ENCODE measurements at places on chromosomes 3 and 15. TPM values are rescaled to one million over a fixed set of nuclear protein-coding genes. Genes with fewer than 3 reads are reported as not detected.

GRCh38 chr3:111917300-111917699 is 58.2 kb downstream of the PHLDB2 start:
- peak overlapping the region; percentile 15 for H3K4me3 ChIP-seq
- H3K27me3 ChIP-seq = peaks cover 35% of the 10 kb centered on the region
- H3K27ac ChIP-seq = no peak overlapping the region
- H3K4me1 ChIP-seq = peaks cover 6% of the 10 kb centered on the region

DNA sequence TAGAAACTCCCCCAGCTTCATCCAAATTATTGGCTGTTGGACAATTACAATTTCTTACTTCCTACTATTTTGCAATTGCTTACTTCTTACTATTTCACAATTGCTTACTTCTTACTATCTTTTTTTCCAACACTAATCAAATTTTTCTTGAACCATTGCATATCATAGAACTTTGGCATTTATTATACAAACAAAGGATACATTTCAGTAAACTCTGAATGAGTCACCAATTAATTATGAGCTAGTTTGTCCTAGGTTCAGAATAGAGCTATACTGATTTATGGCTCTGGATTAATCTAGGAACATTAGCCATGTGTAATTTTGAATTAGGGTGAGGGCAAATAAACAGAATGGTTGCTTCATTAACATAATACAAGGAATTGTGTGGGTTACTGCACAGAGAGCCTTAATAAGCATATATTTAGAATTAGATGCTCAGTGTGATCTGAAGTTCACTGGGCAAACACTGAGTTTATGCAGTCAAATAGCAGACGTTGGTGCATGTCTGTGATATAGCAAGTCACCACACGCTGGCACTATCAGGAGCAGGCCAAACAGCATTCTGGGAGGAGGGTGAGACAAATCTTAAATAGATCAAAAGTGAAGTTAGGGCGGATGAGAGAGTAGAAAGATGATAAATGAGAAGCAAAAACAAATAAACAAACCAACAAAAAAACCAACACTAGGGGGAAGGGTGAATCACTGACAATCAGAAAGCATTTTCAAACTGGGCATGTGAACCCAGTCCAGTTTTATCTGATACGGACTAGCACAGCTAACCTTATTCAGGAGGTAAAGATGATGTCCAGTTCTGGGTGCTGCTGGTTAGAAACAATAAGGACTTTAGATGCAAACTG is 21.5 kb downstream of the GABRR3 start:
- no peak overlapping the region for H3K4me3 ChIP-seq
- no peaks in the 10 kb centered on the region for H3K27me3 ChIP-seq
- no peaks in the 10 kb centered on the region for H3K36me3 ChIP-seq

Gene SEMA6D
- 3.7 TPM for total RNA-seq

Gene MYH15
- not detected for total RNA-seq

DNA sequence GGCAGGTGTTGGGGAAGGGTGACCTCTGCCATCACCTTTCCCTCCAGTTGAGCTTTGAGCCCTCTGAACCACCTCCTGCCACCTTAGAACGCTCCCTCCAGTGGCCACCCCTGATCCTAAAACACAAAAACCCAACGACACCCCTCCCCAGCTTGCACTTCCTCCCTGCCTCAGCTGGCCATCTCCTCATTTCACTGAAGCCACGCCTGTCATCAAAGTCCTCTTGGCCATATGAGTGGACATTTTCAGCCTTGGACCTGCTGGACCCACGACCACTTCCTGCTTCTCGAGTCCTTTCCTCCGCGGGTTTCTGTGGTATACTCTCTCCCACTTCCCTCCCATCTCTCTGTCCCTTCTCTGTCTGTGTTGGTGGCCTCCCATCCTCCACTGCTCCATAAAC is 48.5 kb upstream of the NR2C2 start:
- no peaks in the 10 kb centered on the region for H3K27me3 ChIP-seq
- no peak for DNase-seq
- H3K4me1 ChIP-seq = peaks cover 15% of the 10 kb centered on the region
- no peak overlapping the region for H3K27ac ChIP-seq
- no peak overlapping the region for H3K4me3 ChIP-seq

- no peaks in the 10 kb centered on the region for H3K4me1 ChIP-seq
- no peak for DNase-seq
- no peaks in the 10 kb centered on the region for H3K36me3 ChIP-seq
- no peaks in the 10 kb centered on the region for H3K27me3 ChIP-seq
- no peak overlapping the region for H3K27ac ChIP-seq
- H3K4me3 ChIP-seq = no peak overlapping the region
Measured at GRCh38 chr3:180492047-180492446, 109.9 kb upstream of the TTC14 start.

Gene AGBL1
- total RNA-seq = not detected

Gene SMCO1
- total RNA-seq = not detected

GRCh38 chr3:55436644-55437043 is 50.5 kb downstream of the WNT5A start:
- H3K27ac ChIP-seq = no peak overlapping the region
- no peak overlapping the region for H3K4me3 ChIP-seq
- no peaks in the 10 kb centered on the region for H3K36me3 ChIP-seq
- DNase-seq = no peak
- H3K27me3 ChIP-seq = no peaks in the 10 kb centered on the region

- H3K4me3 ChIP-seq = no peak overlapping the region
- H3K27me3 ChIP-seq = no peaks in the 10 kb centered on the region
- no peak for DNase-seq
- no peak overlapping the region for H3K27ac ChIP-seq
- no peaks in the 10 kb centered on the region for H3K4me1 ChIP-seq
- H3K36me3 ChIP-seq = no peaks in the 10 kb centered on the region
Measured at GRCh38 chr3:111332488-111333080, 209.4 kb upstream of the CD96 start.

DNA sequence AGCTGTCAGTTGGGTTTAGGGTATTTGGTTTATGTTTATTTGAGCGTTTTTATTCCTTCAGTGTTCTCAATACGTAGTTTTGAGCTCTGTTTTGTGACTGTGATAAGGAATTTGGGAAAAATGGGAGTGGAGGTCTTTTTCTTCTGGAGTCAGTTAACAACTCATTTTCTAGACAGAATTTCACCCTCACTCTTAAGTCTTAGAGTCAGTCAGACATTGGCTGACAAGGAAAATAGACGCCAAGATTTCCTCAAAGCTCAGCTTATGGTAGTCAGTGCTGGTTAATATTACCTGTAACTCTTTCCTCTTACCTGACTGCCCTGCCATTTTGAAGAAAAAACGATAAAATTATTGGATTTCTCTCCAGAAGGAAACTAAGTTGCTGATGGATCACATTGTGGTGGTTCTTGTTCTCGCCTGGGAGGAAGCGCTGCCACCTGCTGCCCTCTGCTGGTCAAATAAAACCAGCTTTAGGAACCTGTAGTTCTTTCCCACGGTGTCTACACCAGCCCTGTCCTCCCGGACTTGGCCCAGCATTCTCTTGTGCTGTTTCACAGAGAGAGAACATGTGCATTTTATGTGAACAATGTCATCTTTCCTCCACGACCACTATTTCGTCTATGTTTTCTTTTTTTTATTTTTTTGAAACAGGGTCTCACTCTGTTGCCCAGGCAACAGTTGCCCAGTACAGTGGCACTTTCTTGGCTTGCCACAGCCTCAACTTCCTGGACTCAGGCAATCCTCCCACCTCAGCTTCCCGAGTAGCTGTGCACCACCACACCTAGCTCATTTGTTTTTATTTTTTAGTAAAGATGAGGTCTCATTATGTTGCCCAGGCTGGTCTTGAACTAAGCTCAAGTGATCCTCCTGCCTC is 41.4 kb upstream of the UMPS start:
- H3K27me3 ChIP-seq = no peaks in the 10 kb centered on the region
- DNase-seq = peak; percentile 43
- no peaks in the 10 kb centered on the region for H3K36me3 ChIP-seq
- no peak overlapping the region for H3K27ac ChIP-seq
- no peaks in the 10 kb centered on the region for H3K4me1 ChIP-seq

Gene FSIP1
- total RNA-seq = 1.3 TPM

DNA sequence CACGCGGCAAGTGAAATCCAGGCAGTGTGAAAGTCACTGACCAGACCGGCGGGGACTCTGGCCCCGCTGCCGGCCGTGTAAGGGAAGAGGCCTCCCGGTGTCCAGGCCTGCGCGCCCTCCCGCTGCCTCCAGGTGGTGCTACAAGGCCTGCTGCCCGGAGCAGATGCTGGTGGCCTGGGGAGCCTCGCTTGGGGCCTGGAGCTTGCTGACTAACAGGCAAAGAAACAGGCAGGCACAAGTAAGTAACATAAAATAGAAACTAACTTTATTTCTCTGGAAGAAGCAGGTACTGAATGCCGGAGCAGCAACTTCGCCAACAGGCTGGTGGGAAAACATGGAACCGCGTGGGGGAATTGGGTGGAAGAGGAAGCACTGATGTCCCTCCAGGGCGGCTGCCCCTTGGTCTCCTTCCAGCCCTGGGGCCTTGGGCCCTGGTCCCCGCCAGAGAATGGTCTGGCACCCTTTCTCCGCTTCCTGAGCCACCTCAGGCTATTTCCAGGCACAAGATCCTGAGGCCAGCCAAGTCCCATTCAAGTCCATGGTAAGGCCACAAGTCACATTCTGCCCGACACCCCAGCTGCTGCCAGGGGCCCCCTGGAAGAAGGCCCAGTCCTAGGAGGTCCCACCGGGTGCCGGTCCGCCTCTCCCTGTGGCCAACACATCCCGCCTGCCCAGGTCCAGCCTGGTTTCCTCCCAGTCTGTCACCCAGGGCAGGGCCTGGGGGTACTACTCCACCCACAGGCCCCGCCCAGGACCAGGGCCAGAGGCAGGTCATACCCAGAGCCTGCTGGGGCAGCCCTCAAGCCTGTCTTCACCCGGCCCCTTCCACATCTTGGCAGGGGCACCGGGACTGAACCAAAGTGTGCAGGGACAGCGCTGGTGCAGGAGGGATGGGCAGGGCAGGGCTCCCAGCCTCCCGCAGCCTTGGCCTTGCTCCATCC is 45.0 kb downstream of the TNK2 start:
- H3K4me1 ChIP-seq = no peaks in the 10 kb centered on the region
- H3K27me3 ChIP-seq = no peaks in the 10 kb centered on the region
- DNase-seq = peak; percentile 63
- H3K27ac ChIP-seq = no peak overlapping the region

Gene SNTN
- total RNA-seq = not detected

Gene COMMD2
- 57.2 TPM for total RNA-seq

- DNase-seq = no peak
- no peak overlapping the region for H3K4me3 ChIP-seq
- H3K27ac ChIP-seq = no peak overlapping the region
- no peaks in the 10 kb centered on the region for H3K4me1 ChIP-seq
- H3K36me3 ChIP-seq = no peaks in the 10 kb centered on the region
Measured at GRCh38 chr3:97863031-97863430, 41.2 kb downstream of the CRYBG3 start.

- no peaks in the 10 kb centered on the region for H3K4me1 ChIP-seq
- no peak for DNase-seq
- no peaks in the 10 kb centered on the region for H3K36me3 ChIP-seq
- H3K27me3 ChIP-seq = no peaks in the 10 kb centered on the region
- no peak overlapping the region for H3K27ac ChIP-seq
Measured at GRCh38 chr3:116001151-116001621, 377.9 kb downstream of the GAP43 start.

- H3K27me3 ChIP-seq = no peaks in the 10 kb centered on the region
- H3K27ac ChIP-seq = no peak overlapping the region
- DNase-seq = no peak
- H3K4me1 ChIP-seq = peaks cover 9% of the 10 kb centered on the region
Measured at GRCh38 chr3:159857840-159858239, 130.8 kb upstream of the IL12A start.

Gene CLEC3B
- total RNA-seq = not detected

GRCh38 chr15:31285772-31286261 is 40.8 kb upstream of the KLF13 start:
- no peak overlapping the region for H3K4me3 ChIP-seq
- no peak for DNase-seq
- no peaks in the 10 kb centered on the region for H3K36me3 ChIP-seq
- H3K27ac ChIP-seq = no peak overlapping the region
- H3K27me3 ChIP-seq = no peaks in the 10 kb centered on the region

DNA sequence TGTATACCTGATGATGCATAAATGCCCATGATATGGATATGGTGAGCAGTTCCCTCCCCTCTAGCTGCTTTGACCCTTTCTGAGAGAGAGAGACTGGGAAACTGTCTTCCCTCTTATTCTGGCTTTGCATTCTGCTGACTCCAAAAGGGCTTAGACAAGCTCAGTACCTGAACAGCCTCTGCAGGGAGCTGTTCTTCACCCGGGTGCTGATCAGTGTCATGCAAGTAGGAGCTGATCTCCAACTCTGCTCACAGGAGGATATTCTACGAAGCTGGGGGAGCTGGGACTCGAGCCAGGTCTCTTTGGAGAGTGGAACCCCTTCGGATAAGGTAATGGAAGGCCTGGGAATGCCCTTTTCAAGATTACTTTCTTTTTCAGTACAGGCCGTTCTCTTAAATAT is 237.1 kb downstream of the RYR3 start:
- peaks cover 3% of the 10 kb centered on the region for H3K4me1 ChIP-seq
- no peak overlapping the region for H3K4me3 ChIP-seq
- H3K36me3 ChIP-seq = no peaks in the 10 kb centered on the region
- DNase-seq = peak; percentile 77
- no peaks in the 10 kb centered on the region for H3K27me3 ChIP-seq

GRCh38 chr3:48929358-48930035 is 10.9 kb downstream of the ARIH2 start:
- H3K27ac ChIP-seq = no peak overlapping the region
- no peaks in the 10 kb centered on the region for H3K27me3 ChIP-seq
- no peaks in the 10 kb centered on the region for H3K4me1 ChIP-seq
- no peak for DNase-seq
- H3K36me3 ChIP-seq = peaks cover 4% of the 10 kb centered on the region

Gene FRMD4B
- total RNA-seq = 7.2 TPM

DNA sequence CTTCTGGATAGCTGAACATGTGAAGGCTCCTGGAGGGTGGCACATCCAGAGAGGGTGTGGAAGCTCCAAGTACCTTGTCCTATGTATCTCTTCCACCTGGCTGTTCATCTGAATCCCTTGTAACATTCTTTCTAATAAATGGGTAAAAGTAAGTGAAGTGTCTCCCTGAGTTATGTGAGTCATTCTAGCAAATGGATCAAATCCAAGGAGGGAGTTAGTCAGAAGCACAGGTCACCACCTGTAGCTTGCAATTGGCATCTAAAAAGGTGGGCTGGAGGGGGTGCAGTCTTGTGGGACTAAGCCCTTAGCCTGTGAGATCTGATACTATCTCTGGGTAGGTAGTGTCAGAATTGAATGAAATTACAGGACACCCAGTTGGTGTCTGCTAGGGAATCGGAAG is 71.0 kb downstream of the WWTR1 start:
- H3K36me3 ChIP-seq = no peaks in the 10 kb centered on the region
- no peaks in the 10 kb centered on the region for H3K27me3 ChIP-seq
- H3K4me3 ChIP-seq = no peak overlapping the region

Gene ANKUB1
- total RNA-seq = not detected

GRCh38 chr15:57994221-57995049 is 71.1 kb downstream of the ALDH1A2 start:
- DNase-seq = no peak
- H3K27me3 ChIP-seq = no peaks in the 10 kb centered on the region
- H3K4me3 ChIP-seq = no peak overlapping the region
- H3K27ac ChIP-seq = no peak overlapping the region
- H3K4me1 ChIP-seq = no peaks in the 10 kb centered on the region

Gene RTP3
- total RNA-seq = not detected

- no peaks in the 10 kb centered on the region for H3K27me3 ChIP-seq
- H3K4me3 ChIP-seq = no peak overlapping the region
- no peak overlapping the region for H3K27ac ChIP-seq
- DNase-seq = no peak
- no peaks in the 10 kb centered on the region for H3K4me1 ChIP-seq
- no peaks in the 10 kb centered on the region for H3K36me3 ChIP-seq
Measured at GRCh38 chr3:4835616-4836043, 143.6 kb upstream of the BHLHE40 start.

Gene HACL1
- total RNA-seq = 46.0 TPM

GRCh38 chr15:87492321-87492720 is 764.2 kb downstream of the NTRK3 start:
- no peak overlapping the region for H3K27ac ChIP-seq
- no peaks in the 10 kb centered on the region for H3K4me1 ChIP-seq
- DNase-seq = no peak
- H3K27me3 ChIP-seq = no peaks in the 10 kb centered on the region

Data from H1 (cell line).